ENCODE measurements at places on chromosomes 11 and 22.

DNA sequence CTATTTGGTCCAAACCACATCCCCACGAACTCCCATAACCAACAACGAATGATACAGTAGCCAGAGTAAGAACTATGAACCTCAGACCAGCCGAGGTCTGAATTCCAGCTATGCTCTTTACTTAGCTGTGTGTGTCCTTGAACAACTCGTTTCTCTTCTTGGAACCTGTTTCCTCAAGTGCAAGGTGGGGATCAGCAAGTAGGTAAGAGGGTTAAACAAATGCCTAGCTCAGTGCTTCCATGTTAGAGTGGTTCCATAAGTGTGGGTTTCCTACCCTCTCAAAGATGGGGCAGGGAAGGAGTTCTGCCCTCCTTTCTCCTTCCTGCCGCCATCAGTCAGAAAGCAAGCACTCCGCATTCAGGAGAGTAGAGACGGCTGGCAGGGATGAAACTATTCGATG lies 283.4 kb upstream of the SYN3 start:
- no peak for DNase-seq

DNA sequence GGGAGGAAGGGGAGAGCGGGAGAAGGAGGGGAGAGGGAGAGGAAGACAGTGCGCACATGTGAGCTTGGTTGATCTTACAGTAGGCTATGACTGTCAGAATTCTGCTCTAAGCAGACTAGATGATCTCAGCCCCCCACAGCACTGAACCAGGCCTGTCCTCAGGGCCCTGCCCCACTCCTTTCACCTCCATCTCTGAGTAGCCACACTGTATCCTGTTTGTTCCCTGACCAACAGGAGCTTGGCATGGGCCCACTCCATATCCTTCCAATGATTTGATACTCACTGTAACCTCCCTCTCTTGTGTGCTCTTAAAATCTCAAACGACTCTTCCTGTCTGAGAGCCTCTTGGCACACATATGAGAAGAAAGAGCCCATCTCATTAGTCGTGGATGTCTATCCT lies 86.1 kb upstream of the PARVA start:
- DNase-seq, result no peak

- no peak for DNase-seq
Observed at GRCh38 chr22:38774496-38775166, 18.8 kb upstream of the SUN2 start.

- DNase-seq, result no peak
Observed at GRCh38 chr22:38347944-38348750, 30.9 kb upstream of the CSNK1E start.

DNA sequence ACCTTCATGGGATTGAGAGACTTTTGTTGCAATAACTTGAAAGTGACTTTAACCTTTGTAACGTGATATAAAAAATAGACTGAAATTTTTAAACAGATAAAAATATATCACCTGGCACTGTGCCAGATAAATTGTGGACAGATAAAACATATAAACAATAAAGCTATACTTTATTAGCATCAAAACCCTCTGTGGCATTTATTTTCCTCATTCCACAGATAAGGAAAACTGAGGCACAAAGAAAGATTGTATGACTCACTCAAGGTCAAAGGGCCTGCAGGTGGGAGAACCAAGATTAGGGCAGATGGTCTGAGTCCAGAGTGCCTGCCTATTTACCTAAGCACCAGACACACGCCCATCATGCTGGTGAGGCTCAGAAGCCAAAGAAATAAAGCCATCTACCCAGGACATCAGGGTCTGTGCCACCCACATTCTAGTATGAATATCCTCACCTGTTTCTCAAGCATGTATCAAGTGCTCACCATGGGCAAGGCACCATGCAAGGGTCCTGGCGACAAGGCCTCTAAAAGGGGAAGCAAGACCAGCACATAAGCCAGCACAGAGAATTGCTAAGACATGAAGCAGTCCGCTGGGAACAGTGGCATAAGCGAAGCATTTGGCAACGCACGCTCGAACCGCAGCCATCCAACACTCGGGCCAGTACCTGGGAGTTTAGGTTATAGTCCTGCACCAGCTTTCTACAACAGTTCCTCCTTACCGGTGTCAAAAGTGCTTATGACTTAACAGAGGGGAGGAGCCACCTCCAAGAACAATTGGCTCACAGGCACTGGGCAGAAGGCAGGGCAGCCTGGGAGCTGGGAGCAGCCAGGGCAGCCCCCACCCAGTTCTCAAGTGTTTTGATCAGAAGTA lies 17.6 kb downstream of the MYH9 start:
- peak; percentile 96 for DNase-seq

DNA sequence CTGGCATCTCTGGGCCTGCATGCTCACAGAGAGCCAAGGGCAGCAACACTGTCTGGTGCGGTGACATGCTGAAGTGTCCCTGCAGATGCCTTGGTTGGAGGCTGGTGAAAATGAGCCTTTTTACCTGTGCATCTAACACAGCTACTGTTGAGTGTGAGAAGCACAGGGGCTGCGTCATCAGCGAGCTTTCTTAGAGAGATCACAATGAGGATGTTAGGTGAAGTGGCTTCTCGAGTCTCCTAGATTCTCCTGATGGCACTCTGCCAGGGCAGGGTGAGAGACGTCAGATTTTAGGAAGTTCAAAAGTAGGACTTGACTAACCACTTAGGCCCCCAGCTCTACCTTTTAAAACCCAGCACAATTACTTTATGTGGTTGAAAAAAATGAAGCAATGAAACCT lies 3.6 kb upstream of the SLC15A3 start:
- DNase-seq, result no peak

GRCh38 chr11:2273311-2273710 lies 2.9 kb upstream of the ASCL2 start:
- no peak for DNase-seq

DNA sequence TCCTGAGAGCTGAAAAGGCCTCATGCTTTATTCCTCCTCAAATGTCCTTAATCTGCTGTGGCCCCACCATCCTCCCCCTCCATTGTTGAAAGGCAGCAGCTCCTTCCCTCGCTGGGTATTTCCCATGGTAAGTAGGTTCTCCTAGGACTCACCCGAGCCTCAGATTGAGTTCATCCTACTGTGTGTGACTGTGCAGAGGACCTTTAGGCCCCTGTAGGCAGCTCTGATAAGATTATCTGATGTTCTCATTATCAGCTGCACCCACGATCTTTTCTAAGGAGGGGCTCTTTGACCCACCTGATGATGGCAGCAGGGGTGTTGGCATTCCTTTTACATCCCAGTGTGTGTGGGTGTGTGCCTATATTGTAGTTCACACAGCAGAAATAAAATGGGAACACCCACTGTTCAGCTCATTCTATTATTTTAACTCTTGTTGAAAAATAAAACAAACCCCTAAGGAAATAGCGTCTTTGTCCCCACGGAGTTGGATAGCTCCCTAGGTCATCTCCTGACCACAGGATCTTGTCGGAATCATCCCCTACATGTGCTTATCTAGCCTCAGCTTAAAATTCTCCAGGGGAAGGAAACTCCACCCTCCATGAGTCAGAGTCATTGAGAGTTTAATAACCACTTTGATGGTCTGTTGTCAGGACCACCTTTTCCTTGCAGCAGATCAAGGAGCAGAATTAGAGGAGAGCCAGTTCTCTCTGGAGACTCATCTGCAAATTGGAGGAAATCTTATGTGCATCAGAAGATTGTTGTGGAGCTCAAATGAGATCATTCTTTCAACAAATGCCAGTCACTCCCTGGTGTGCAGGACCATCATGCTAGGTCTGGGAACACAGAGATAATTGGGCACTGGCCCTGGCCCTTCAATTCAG lies 19.3 kb downstream of the ENDOD1 start:
- DNase-seq, result peak; percentile 72

- DNase-seq, result peak; percentile 97
Observed at GRCh38 chr11:35009191-35009943, 92.9 kb downstream of the PDHX start.

- peak; percentile 30 for DNase-seq
Observed at GRCh38 chr11:118126082-118126838, 26.4 kb downstream of the SCN4B start.

DNA sequence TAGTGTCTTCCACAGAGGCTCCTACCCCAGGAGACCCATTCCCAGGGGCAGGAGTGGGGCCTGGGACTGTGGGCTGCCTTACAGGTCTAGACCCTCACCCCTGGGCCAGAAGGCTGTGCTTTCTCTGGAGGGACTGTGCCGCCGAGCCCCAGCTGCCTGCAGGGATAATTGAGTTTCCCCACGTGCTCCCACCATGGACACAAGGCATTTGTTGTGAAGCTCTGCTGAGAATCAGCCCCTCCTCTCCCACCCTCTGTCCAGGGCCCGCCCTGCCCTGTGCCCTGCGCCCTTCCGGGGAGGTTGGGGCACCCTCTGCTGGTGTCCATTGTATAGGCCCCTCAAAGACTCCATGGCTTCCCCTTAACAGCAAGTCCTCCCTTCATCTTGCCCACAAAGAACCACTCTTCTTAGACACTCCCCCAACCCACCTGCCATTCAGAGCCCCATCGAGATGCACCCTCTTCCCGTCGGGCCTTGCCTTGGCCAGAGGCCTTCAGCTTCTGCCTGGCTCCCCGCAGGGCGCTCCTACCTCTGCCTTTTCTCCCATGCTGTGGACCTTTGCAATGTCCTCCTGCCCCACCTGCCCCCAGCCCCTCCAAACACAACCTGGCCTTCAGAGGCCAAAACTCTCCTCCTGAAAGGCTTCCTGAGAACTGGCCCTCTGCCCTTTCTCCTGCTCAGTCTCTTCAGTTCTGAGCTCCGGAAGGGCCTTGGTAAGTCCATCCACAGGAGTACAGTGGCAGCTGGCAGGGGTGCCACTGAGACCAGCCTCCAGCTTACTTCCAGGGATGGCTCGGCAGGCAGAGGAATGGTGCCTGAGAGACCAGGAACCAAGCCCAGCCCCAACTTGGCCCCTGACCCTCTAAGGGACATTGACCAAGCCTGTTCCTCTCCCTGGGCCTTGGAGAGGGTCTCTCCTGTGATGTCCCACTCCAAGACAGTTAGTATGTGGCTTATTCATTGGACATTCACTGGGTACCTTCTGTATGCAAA lies 22.4 kb downstream of the DUSP8 start:
- no peak for DNase-seq

DNA sequence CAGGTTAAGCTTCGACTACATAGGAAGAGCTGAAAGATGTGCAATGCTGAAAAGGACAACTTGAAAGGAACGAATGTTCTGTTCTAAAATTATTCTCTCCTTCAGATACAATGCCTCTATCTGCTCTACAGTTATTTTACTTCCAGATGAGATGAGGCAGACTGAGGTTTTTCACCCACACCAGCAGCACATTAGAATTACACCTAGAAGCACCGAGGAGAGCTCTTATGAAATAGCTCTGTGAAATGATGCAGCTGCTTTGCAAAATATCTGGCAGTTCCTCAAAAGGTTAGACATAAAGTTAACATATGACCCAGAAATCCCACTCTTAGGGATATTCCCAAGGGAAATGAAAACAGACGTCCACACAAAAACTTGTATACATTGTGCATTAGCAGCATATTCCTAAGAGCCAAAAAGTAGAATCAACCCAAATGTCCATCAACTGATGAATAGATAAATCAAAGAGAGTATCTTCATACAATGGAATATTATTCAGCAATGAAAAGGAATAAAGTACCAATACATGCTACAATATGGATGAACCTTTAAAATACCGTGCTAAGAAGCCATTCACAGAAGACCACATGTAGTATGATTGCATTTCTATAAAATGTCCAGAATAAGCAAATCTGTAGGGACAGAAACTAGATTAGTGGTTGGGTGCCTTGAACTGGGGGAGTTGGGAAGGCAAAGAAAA lies 34.5 kb downstream of the WT1 start:
- no peak for DNase-seq

- DNase-seq, result no peak
Observed at GRCh38 chr11:128468111-128468510, 119.2 kb downstream of the ETS1 start.

DNA sequence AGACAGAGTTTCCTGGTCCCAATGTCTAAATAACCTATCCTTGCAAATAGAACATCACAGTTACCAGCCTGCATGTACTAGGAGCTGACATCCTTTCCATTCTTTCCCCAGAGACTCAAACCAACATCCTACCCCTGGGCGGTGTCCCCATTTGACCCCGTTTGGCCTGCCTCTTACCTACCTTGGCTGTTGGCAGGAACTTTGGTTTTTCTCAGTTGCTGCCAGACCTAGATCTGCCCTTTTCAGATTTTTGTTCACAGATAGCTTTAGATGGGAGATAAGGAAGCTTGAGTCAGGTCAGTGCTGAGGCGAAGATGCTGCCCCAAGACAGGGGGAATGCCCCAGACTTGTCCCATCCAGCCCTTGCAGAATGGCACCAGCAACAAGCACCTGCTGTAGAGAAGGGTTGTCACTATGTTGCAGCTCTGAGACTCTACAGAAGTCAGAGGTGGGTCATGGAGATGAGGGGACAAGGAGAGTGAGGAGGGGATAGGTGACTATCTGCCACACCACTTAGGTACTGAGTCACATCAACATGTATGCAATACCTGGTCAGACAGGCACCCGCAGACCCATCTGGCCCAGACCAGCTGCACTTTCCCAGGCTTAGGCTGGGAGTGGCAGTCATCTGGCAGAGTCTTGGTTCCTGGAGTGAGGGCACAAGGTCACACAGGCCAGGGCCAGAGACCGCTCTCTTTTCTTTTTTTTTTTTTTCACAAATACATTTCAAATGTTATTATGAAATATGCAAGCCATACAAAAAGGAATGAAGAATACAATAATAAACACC lies 61.5 kb upstream of the POU2AF1 start:
- no peak for DNase-seq

DNA sequence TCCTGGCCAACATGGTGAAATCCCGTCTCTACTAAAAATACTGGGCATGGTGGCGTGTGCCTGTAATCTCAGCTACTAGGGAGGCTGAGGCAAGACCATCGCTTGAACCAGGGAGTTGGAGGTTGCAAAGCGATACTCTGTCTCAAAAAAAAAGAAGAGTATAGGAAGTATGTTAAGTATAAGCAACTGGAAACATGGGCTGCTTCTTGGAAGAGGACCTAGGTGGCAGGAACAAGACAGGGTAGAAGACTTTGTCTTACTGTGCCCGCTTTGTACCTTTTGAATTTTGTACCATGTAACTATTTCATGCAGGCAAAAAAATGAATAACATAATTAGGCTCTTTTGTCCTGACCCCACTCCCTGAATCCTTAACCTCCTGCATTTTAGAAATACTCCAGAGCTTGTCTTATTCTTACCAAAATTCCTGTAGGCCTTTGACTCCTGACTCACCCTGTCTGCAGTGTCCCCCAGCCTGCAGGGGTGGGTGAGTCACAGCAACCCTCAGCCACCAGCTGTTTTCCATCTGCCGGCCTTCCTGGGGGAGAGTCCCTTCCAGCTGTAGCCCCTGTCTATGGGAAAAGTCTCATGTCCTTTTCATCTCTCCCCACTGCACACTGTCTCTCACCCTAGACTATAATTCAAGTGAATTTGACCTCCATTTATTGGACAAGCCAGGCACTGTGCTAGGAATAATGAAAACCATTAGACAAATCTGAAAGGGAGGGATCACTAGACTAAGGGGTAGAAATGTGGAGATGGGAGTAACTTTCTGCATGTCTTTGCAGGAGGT lies 41.8 kb downstream of the TXN2 start:
- peak; percentile 71 for DNase-seq

DNA sequence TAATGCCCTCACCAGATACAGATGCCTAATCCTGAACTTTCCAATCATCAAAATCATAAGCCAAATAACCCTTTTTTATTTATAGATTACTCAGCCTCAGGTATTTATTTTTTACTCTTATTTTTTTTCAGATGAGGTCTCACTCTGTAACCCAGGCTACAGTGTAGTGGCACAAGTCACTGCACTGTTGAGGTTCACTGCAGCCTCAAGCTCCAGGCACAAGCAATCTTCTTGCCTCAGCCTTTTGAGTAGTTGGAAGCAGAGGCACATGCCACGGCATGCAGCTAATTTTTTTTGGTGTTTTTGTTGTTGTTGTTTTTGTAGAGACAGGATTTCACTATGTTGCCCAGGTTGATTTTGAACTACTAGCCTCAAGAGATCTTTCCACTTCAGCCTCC lies 49.5 kb downstream of the TTC28 start:
- DNase-seq, result no peak

All from NCI-H69 (cell line).